ENCODE measurements at places on chromosomes 6 and 20.

DNA sequence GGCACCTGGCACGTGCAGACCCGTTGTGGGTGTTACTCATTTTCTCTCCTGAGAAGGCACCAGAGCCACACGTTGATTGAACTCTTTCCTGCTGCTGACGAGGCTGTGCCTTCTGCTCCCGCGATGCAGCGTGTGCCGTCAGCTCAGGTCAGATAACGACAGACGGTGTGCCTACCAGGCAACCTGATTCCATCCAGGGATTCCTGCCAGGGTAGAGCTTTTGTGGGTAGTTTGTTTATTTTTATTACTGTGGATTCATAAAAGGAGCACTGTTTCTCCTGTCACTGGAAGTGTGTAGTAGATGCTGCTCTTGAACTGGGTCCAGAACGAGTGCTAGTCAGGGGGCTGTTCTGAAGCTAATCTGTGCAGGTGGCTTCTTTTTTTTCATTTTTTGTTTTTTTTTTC is 20.7 kb downstream of the PRPF6 start:
- DNase-seq: no peak

DNA sequence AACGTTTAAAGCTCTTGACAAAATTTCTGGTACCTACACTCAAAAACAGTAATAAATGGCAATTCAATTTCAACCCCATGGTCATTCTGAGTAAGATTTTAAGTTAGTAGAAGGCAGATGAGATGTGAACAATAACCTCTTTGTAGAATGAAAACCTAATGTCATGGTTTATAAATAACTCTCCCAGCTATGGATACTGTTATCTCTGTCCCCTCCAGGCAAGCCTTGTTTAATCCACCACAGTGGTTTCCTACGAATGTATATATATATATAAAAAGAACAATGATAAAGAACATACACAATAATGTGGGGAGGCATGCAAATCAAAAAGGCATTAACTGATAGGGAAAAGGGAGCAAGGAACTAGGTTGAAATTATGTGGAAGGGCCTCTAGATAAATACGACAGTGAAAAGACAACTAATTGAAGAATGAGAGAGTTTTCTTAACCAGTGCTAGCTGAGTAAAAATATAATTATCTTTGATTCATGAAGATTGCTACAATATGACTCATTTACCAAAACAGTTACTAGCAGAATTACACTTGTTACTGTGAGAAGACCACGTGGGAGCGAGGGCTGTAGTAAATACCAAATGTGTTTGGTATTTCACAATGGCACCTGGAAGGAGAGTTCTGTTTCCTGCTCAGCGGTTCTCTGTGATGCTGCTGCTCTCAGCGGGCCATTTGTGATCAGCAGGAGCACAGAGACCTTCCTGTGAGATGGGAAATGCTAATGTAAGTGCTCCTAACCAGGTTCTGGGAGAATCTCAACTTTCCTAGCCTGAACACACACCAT is 173.7 kb downstream of the MBOAT1 start:
- DNase-seq: no peak

- no peak for DNase-seq
Observed at GRCh38 chr20:48196486-48196885, 411.2 kb upstream of the SULF2 start.

DNA sequence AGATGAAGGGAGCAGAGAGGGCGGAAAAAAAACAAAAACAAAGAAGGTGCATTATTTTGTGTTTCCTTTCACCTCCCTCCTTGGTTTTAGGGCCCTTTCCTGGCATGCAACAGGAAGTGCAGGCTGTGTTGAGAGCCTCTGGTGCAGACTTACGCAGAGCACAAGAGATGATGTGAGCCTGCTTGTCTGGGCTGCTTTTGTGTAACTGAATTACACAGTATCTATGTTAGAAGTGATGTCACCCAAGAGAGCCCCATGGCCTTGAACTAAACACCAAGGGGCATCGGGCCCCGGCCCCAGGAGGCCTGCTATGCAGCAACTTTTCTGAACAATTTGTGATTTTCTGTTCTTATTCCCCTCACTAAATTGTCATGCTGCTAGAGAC is 25.5 kb downstream of the GNAS start:
- DNase-seq: no peak

DNA sequence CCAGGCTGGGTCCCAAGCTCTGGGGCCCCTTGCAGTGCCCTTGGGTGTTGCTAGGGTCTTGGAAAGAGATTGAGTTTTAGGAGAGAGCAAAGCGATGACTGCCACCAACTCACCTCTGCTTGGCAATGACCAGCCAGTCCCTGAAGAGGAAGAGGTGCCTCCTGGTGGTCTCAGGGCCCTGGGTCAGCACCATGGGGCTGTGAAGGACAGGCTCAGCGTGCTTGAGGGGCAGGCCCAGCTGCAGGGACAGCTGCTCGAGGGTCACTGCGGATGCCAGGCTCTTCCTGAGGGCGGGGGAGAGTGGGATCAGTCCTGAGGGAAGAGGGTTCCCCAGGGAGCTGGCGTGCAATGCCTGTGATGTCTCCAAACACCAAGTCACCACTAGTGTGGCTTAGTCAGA is 50.8 kb upstream of the TAGAP start:
- no peak for DNase-seq

- DNase-seq: no peak
Observed at GRCh38 chr20:48523191-48523995, 304.4 kb downstream of the PREX1 start.

- DNase-seq: no peak
Observed at GRCh38 chr6:51968265-51968664, 119.1 kb downstream of the PKHD1 start.

DNA sequence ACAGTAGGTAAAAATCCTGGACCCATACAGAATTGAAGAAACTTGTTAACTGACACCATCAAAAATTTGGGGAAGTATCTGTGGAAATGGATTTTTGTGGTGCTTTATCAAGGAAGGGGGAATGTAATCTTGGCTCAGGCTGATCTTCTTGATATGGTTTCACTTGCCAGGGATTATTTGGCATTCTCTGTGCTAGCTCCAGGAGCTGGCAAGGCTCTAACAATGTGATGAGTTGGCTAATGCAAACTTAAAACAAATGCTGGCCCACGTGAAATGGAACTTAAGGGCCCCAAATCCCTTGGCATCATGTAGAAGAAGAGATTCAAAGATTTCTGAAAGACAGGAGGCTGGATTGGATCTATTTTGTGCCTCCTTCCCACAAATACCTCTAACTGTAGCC is 13.1 kb downstream of the KCNS1 start:
- no peak for DNase-seq
